H1 (cell line): ENCODE measurements at places on chromosomes 5 and 9. TPM values are rescaled to one million over a fixed set of nuclear protein-coding genes. Genes with fewer than 3 reads are reported as not detected.

The PAX5 gene
- total RNA-seq = 0.13 and 0.43 TPM in 2 replicates

- H3K4me1 ChIP-seq = peaks cover 1% of the 10 kb centered on the region
- H3K27me3 ChIP-seq = no peaks in the 10 kb centered on the region
- DNase-seq = peak; percentile 49
- no peak overlapping the region for H3K4me3 ChIP-seq
Observed at GRCh38 chr5:168992687-168993086, 308.3 kb downstream of the SLIT3 start.

GRCh38 chr5:16690243-16690852 lies 73.6 kb upstream of the RETREG1 start:
- no peak overlapping the region for H3K27ac ChIP-seq
- H3K27me3 ChIP-seq = no peaks in the 10 kb centered on the region
- no peak overlapping the region for H3K4me3 ChIP-seq
- peak; percentile 66 for DNase-seq

GRCh38 chr5:64506567-64507263 lies 900 bp downstream of the RGS7BP start:
- peaks cover 22% of the 10 kb centered on the region for H3K27me3 ChIP-seq
- no peaks in the 10 kb centered on the region for H3K36me3 ChIP-seq
- peaks cover 16% of the 10 kb centered on the region for H3K4me1 ChIP-seq
- DNase-seq = peak; percentile 79
- H3K27ac ChIP-seq = no peak overlapping the region

DNA sequence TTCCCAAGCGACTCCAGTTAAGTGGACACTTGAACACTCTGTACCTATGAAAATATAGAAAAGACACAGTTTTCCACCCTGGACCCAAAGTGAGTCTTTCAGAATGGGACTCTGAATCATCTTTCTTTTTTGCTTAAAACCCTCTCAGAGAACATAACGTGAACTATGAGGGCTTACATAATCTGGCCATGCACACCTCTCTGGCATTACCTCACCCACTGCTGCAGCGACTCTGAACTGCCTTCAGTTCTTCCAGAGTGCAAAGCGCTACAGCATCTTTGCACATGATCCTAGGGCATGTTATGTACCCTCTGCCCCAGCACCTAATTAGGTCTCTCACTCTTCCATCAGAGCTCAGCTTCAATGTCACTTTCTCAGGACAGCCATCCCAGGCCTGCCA lies 186.2 kb downstream of the RORB start:
- H3K27me3 ChIP-seq = no peaks in the 10 kb centered on the region
- no peak overlapping the region for H3K27ac ChIP-seq
- no peak for DNase-seq
- no peaks in the 10 kb centered on the region for H3K36me3 ChIP-seq
- H3K4me3 ChIP-seq = no peak overlapping the region

The CREBRF gene
- 4.7 and 5.0 TPM in 2 replicates for total RNA-seq

- peaks cover 4% of the 10 kb centered on the region for H3K4me1 ChIP-seq
- peak; percentile 90 for DNase-seq
- H3K4me3 ChIP-seq = no peak overlapping the region
Observed at GRCh38 chr5:155616779-155617392, 603.3 kb downstream of the KIF4B start.

DNA sequence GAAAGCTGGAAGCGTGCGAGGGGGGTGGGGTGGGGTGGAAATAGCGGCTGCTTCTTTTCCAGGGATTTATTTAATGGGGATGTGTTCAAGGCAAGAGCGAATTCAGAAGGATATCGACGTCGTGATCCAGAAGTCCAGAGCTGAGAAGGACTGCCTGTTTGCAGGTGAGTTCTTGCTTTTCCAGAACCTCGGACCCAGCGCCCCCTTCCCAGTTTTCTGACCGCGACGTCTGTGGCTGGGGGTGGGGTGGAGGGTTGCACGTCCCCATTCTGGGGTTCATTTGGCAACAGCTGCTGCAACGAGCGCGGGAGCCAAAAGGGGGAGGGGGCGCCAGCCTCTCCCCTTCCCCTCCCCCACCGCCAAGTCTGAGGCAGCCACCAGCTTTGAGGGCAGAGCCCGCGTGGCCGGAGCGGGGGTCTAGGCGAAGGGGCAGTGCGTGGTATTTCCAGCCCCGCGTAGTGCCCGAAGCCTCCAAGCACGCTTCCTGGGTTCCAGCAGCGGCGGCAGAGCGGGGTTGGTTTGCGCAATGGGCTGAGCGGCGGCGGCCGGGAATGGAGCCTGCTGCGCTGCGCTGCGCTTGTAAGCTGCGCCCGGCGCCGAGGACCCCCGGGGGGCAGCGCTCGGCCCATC lies 701 bp downstream of the PARP8 start:
- peak overlapping the region; percentile 97 for H3K27ac ChIP-seq
- DNase-seq = peak; percentile 85
- H3K27me3 ChIP-seq = no peaks in the 10 kb centered on the region
- H3K4me3 ChIP-seq = peak overlapping the region; percentile 86

The CCNH gene
- total RNA-seq = 31.0 and 38.2 TPM in 2 replicates

The SARDH gene
- 7.3 and 7.4 TPM in 2 replicates for total RNA-seq

- H3K4me1 ChIP-seq = no peaks in the 10 kb centered on the region; the same call in 1 of the 2 replicates
- H3K27ac ChIP-seq = no peak overlapping the region
- DNase-seq = no peak
Observed at GRCh38 chr9:87629104-87629503, 96.8 kb upstream of the CTSL start.

DNA sequence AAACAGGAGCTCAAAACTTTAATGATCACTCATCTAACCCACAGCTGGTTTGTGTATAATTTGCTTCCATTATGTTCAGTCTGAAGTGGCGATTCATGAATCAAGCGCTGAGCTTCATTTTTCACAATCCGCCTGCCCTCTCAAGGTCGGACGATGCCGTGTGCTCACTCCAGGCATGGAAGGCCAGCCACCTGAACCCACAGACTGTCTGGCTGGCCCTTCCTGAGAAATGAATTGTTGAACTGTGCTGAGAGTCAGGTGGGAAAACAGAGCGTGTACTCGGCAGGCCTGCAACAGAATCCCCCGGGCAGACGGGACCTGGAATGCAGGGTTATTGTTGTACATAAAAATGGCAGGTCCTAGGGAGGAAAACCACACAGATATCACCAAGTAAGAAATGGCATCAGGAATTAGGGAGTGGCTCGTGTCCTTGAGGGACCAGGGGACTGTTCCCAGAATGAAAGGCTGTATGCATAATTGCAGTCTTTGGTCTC lies 375.7 kb downstream of the IRX2 start:
- H3K4me1 ChIP-seq = no peaks in the 10 kb centered on the region
- H3K36me3 ChIP-seq = no peaks in the 10 kb centered on the region
- H3K4me3 ChIP-seq = no peak overlapping the region
- DNase-seq = no peak

The C7 gene
- total RNA-seq = not detected in 2 replicates

The ADAMTS19 gene
- 26.2 and 28.8 TPM in 2 replicates for total RNA-seq

DNA sequence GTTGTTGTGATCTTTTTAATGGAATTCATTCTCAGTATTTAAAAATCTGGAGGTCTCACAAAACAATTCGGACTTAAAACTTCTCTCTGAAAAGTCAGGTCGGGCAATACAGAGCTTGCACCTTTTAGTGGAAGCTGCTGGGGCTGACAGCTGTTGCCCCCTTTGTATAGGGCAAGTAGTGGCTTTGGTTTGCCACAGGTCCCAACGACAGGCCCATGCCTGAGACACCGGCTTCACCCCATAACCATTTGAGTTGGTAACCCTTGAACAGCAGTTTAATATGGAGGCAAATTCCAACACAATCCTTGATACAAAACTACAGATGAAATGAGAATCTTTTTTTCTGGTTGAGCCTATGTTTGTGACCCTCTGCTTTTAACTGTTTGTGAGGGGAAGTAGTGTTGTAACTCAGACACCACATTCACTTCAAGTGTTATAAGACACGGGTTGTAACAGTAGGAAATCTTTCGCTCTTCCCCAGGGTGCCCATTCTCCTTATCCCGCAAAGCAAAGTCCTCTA lies 752 bp upstream of the GLRX start:
- H3K4me3 ChIP-seq = no peak overlapping the region
- no peak for DNase-seq
- H3K27ac ChIP-seq = no peak overlapping the region
- H3K4me1 ChIP-seq = peaks cover 14% of the 10 kb centered on the region
- H3K27me3 ChIP-seq = no peaks in the 10 kb centered on the region; the same call in 1 of the 2 replicates

- H3K36me3 ChIP-seq = peaks cover 6% of the 10 kb centered on the region; the same call in 1 of the 2 replicates
- peak within 1 kb of the TSS; percentile 82 for H3K27ac ChIP-seq
- peak within 1 kb of the TSS; percentile 94 for H3K4me3 ChIP-seq
- no peaks in the 10 kb centered on the region for H3K27me3 ChIP-seq
- peak; percentile 83 for DNase-seq
Observed at GRCh38 chr5:138352071-138352721, at the start of gene KDM3B. KDM3B (plus strand) TSS chr5:138352685; CDS start chr5:138352796, 111 bp downstream.

DNA sequence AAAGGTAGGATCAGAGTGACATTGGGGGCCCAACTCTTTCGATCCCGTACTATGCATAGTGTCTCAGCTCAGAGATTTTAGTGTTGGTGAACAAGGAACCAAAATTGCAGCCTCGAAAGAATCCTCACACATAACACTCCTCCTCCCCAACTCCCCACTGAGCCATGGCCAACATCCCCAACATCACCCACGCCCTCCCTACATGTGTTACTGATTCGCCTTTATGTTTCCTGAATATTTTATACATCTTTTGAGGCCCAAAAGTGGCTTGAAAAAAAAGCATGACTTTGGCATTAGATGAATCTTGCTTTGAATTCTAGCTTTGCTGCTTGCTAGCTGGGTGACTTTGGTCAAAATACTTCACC lies 45.2 kb downstream of the PLAC8L1 start:
- H3K4me1 ChIP-seq = no peaks in the 10 kb centered on the region
- no peak overlapping the region for H3K27ac ChIP-seq
- DNase-seq = no peak
- H3K27me3 ChIP-seq = no peaks in the 10 kb centered on the region
- no peaks in the 10 kb centered on the region for H3K36me3 ChIP-seq

- H3K4me3 ChIP-seq = no peak overlapping the region
- no peaks in the 10 kb centered on the region for H3K36me3 ChIP-seq
Observed at GRCh38 chr9:123637606-123637944, 281.6 kb downstream of the CRB2 start.

The SLCO4C1 gene
- 4.5 and 4.9 TPM in 2 replicates for total RNA-seq

DNA sequence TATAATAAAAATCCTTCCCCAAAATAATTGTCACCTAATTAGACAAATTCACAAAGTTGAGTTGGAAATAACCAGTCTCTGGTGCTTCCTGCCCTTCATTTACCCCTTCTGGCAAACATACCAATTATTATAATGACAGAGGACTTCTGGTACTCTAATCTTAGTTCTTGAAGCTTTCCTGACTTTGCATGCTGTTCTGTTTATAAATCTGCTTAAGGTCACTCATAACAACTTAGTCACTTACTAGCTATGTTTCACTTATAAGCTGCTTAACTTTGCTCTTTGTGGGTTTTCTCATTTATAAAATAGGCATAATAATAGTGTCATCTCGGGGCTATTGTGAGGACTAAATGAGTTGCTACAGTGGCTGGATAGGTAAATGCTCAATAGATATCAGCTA lies 446.5 kb downstream of the EFNA5 start:
- H3K27me3 ChIP-seq = no peaks in the 10 kb centered on the region
- H3K4me1 ChIP-seq = no peaks in the 10 kb centered on the region
- no peak for DNase-seq
- no peaks in the 10 kb centered on the region for H3K36me3 ChIP-seq
- no peak overlapping the region for H3K27ac ChIP-seq

GRCh38 chr5:82641331-82642003 lies 363.3 kb upstream of the RPS23 start:
- no peaks in the 10 kb centered on the region for H3K27me3 ChIP-seq
- no peak overlapping the region for H3K4me3 ChIP-seq
- no peak for DNase-seq
- H3K4me1 ChIP-seq = no peaks in the 10 kb centered on the region; the same call in 1 of the 2 replicates

The PPP1R2B gene
- total RNA-seq = not detected in 2 replicates

The AQP7 gene
- total RNA-seq = not detected in 2 replicates

The GRIN3A gene
- 0.04 TPM in 1 of 2 replicates, not detected in the other for total RNA-seq

DNA sequence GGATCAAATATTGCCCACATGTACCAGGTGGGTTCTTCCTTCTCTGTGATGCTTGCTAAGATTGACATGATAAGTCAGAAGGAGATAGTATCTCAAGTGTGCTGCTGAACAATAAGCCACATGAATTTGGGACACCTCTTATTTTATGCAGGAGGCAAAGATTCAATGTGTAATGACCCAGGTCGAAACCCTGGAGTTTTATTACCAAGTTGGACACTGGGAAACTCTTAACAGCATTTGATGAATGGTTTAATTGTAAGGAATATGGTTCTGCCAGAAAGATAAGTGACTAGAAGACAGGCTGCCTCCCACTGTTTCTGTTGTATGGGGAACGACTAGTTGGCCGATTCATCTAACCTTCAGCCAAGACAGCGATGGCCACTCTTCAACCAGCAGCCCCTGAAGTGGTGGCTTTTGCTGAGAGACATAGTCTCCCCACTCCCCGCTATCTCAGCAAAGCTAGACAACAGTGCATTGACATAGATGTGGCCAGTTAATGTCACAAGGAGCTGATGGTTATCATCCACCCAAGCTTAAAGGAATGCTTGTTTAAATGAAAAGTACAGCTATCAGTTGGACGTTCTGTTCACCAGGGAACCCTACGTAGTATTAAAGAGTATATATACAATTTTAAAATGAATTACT lies 407.7 kb downstream of the KDM4C start:
- DNase-seq = no peak
- H3K4me1 ChIP-seq = no peaks in the 10 kb centered on the region

The SGTB gene
- total RNA-seq = 17.8 and 18.7 TPM in 2 replicates

- H3K36me3 ChIP-seq = no peaks in the 10 kb centered on the region
- peak overlapping the region; percentile 68 for H3K4me3 ChIP-seq
- no peaks in the 10 kb centered on the region for H3K27me3 ChIP-seq
- DNase-seq = no peak
- peak overlapping the region; percentile 29 for H3K27ac ChIP-seq
- peaks cover 3% of the 10 kb centered on the region for H3K4me1 ChIP-seq
Observed at GRCh38 chr5:138610415-138610917, 35.3 kb upstream of the HSPA9 start.

GRCh38 chr9:93686127-93686879 lies 109.9 kb downstream of the PHF2 start:
- H3K27ac ChIP-seq = no peak overlapping the region
- H3K4me3 ChIP-seq = no peak overlapping the region
- no peaks in the 10 kb centered on the region for H3K36me3 ChIP-seq
- no peak for DNase-seq
- no peaks in the 10 kb centered on the region for H3K27me3 ChIP-seq

The CSF1R gene
- total RNA-seq = not detected in 2 replicates

The FOXD4 gene
- total RNA-seq = 0.25 TPM in 1 of 2 replicates, not detected in the other

DNA sequence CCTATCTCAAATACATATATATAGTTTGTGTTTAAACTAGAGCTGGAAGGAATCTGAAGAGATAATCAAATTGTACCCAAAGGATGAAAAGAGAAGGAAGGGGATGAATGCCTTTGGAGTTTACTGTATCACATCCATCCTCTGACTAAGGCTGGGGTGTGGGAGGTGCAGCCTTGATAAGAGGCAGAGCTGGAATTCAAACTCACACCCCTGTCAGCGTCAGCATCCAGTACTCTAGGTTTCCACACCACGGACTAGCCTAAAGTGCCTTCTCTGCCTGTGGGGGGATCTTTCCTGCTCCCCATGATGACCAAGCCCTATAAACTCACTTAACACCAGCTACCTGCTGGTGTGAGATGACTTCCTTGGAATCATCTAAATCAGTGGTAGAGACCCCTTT lies 48.1 kb downstream of the EPB41L4B start:
- no peak overlapping the region for H3K27ac ChIP-seq
- DNase-seq = no peak
- no peaks in the 10 kb centered on the region for H3K36me3 ChIP-seq
- H3K4me3 ChIP-seq = no peak overlapping the region
